ENCODE measurements at places on chromosomes 3 and 15.

DNA sequence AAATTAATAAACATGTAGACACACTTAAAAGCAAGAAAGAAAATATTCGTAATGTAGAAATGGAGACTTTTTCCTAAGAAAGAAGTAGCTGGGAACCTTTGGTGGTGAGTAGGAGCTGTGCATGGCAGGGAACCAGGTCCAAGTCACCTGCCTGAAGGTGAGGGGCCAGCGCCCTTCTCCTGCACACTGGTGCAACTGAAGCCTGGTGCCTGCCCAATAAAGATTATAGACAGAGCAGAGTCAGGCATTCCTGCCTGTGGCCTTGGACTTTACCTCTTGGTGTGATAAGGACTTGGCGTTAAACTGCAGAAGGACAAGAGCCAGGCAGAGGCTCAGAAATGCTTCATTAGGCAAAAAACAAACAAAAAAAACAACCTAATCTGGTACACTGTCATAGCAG is 14.2 kb downstream of the CFAP91 start:
- no peak for DNase-seq

GRCh38 chr15:70236341-70237086 is 138.8 kb upstream of the TLE3 start:
- DNase-seq = no peak

DNA sequence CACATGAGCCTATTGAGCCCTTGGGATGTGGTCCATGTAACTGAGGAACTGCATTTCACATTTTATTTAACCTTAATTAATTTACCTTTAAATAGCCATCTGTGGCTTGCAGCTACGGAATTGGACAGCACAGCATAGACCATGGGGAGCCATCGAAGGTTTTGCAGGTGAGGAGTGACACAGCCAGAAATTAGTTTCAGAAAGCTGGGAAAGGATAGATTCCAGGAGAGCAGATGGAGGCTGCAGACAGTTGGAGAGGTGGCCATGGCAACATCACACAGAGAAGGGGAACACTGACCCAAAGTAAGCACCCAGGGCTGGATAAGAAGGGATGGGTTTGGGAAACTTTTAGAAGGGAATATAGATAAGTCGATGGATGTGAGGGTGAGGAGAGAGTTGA is 100.1 kb upstream of the SLC6A11 start:
- DNase-seq = no peak

DNA sequence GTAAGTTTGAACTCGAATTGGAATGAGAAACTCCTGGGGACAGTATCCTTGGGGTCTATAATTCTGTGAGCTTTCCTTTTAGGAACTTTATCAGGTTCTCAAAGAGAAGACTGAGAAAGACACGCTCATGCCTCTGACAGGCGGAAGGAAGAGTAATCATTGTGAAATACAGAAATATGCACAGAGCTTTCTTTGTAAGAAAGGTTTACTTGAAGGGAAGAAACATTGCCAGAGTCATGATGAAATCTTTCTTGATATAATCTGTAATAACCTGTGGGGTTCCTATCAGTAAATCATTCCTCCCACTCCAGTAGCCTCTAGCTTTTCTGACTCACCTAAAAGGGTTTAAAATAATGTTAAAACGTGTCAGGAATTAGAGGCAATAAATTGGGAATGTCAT is 83.6 kb upstream of the CCDC39 start:
- no peak for DNase-seq

GRCh38 chr3:197372047-197372661 is 73.7 kb upstream of the DLG1 start:
- no peak for DNase-seq

- DNase-seq = no peak
These were observed 769.1 kb upstream of the CFAP20DC start for GRCh38 chr3:59818919-59819300.

DNA sequence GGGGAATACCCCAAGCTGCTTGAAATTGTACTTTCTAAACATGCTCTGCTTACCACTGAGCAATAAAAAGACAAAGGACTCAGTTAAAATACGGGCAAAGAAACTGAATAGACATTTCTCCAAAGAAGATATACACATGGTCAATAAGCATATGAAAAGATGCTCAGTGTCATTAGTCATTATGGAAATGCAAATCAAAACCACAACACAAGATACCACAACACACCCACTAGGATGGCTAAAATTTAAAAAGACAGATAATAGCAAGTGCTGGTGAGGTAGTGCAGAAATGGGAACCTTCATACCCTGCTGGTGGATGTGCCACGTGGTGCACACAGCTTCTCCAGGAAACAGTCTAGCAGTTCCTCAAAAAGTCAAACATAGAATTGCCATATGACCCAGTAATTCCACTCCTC is 21.3 kb downstream of the LRIG1 start:
- DNase-seq = no peak

GRCh38 chr3:119697394-119697793 is 5.4 kb upstream of the CFAP91 start:
- DNase-seq = no peak

GRCh38 chr15:42329992-42330391 is 29.3 kb upstream of the CAPN3 start:
- no peak for DNase-seq

GRCh38 chr3:180189310-180189648 is 152.5 kb upstream of the PEX5L start:
- no peak for DNase-seq

Measured in activated T-helper 9 cell treated with anti-CD3 and anti-CD28 coated beads, Interleukin-2, amount 50 U/mL, for 16 hours (primary cell).